Muscle of back (tissue), 13 donors: ENCODE measurements at places on chromosomes 5 and 9. TPM values are rescaled to one million over a fixed set of nuclear protein-coding genes. Genes with fewer than 3 reads are reported as not detected.

COL15A1 gene
- 193 TPM for polyA plus RNA-seq

HTR1A gene
- polyA plus RNA-seq = not detected

TAF11L5 gene
- not detected for polyA plus RNA-seq

PDE8B gene
- polyA plus RNA-seq = 2.1 TPM

SLC6A19 gene
- not detected for polyA plus RNA-seq

DNA sequence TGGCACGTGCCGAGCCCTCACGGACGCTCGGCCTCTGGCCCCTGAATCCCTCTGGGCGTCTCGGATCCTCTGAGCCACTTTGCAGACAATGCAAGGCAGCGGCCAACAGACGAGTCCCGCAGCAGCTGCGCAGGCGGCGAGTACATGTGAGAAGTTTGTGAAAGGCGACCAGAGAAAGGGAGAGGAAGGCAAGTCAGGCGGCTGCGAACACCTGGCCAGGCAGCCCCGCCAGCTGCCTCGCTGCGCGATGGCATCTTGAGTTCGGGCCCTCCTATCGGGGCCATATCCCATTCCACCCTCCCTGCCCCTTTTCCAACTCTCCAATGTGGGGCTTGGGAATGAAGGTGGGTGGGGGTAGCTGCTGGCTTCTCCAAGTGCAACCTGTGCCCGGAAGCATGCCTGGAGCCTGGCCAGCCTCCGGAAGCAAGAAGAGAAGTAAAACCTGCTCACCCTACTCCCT, 4.5 kb upstream of the POU4F3 start:
- DNase-seq = no peak

GRCh38 chr9:3331801-3332200, 194.0 kb downstream of the RFX3 start:
- DNase-seq = no peak

DNA sequence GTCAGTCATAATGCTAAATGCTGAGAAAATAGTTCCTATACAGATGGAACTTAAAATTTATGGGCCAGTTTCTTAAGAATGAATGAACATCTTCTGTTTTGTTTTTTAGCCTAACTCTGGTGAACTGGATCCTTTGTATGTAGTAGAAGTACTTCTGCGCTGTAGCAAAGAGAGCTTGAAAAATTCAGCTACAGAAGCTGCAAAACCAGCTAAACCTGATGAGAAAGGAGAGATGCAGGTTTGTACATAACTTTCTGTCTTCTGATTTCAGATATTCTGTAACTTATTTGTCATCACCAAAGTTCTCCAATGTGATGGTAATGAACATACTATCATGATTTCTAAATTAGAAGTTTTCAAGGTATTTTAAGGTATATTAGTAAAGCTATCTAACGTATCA, 80.1 kb downstream of the MTREX start:
- DNase-seq = no peak

- DNase-seq = no peak
These were observed 121.3 kb downstream of the UGCG start for GRCh38 chr9:112017878-112018277.
